ENCODE measurements at places on chromosomes 1 and 21.

GRCh38 chr1:71792264-71792663 is 490.1 kb downstream of the NEGR1 start:
- no peak for DNase-seq

DNA sequence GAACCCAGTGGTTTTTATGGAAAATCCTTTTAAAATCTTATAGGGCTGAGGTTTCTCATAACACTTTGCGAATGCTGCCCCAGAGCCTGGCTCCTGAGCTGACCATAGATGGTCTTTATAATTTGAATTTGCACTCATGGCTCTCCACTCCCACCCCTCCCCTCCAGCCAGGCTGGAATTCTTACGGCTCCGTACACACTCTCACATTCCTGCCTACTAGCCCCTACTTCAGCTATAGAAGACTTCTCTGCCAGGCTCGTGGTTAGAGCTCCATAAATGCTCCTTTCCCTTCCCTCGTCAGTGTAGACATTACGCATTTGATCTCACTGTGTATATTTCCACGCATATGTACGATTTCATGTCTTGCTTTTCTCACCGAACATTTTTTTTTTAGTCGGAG is 5.4 kb upstream of the HSPG2 start:
- no peak for DNase-seq

GRCh38 chr1:81827942-81828341 is 27.2 kb downstream of the ADGRL2 start:
- no peak for DNase-seq

DNA sequence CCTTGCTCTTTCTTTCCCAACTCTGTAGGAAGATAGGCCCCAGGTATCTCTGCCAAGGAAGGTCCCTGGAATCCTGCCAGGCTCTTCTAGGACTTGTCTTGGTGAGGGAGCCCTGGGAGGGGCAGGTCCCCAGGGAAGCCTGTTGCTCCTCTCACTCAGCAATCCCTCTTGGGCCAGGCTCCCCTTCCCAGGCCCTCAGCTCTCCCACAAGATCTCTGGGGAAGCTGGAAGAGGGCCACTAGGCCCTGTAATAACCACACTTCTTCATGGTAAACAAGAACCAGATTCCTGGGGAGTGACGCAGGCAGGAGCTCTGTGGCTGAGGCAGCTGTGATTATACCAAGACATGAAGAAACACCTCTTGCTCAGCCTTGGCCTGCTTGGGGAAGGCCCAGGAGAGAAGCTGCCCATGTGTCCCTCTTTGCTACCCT is 9.9 kb upstream of the MAPKAPK2 start:
- DNase-seq: no peak

DNA sequence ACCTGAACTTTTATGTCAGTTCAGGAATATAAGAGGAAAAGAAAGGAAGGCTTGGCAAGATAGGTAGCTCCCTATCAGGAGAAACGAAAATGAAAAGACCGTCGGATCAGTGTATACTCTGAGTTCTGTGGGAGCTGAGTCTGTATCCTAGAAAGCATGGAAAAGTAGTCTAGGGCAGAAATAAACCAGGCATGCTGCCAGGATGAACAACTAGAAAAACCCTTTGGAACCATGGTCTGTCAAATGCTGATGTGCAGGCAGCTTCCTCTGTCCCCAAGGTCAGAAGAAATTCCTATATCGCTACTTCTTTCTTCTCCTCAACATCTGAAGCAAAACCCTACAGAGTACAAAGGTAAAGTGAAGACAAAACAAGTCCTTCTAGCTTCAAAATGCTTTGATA is 268.8 kb downstream of the ST6GALNAC3 start:
- no peak for DNase-seq

- no peak for DNase-seq
Measured at GRCh38 chr1:238088560-238089290, 198.0 kb upstream of the ZP4 start.

DNA sequence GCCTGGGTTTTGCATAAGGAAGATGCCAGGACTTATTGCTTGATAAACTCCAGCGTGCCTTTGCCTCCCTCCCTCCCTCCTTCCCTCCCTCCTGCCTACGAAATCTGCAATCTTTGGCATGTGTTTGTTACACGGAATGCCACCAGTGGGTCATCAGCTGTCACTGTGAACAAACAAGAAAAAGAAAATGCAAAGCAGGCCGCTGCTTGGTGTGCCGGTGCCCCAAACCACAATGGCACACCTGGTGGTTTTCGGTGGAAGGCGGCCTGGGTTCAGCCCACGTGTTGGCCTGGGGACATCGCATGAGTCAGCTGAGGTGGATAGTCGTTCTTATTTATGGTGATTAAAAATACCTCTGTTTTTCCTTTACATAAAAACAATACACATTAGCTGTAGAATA is 16.3 kb upstream of the IFNLR1 start:
- DNase-seq: no peak

- no peak for DNase-seq
Measured at GRCh38 chr1:177984136-177984525, 14.3 kb upstream of the SEC16B start.

DNA sequence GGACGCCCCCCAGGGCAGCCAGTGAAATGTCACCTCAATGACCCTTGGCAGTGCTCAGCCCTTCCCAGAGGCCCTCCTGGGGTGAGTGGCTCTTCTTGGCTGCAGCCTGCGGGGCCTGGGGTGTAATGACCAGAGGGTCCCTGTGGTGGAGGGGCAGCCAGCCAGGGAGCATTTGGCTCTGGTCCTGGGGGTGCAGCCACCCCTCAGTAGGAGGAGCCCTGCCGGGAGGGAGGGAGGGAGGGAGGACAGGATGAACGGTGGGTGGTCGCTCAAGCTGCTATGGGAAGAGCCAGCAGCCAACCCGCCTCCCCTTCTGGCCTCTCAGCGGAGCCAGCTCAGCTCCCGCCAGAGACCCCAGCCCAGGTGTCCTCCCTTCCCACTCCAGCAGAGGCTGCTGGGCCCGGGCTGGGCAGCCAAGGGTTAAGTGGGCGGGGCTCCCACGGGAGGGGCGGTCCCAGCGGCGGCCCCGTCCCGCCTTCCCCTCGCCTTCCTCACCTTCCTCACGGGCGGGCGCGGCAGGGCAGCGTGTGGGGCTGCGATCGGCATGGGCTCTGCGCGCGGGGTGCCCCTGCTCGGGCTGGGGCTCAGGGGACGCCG is 9.0 kb upstream of the PLCH2 start:
- no peak for DNase-seq

DNA sequence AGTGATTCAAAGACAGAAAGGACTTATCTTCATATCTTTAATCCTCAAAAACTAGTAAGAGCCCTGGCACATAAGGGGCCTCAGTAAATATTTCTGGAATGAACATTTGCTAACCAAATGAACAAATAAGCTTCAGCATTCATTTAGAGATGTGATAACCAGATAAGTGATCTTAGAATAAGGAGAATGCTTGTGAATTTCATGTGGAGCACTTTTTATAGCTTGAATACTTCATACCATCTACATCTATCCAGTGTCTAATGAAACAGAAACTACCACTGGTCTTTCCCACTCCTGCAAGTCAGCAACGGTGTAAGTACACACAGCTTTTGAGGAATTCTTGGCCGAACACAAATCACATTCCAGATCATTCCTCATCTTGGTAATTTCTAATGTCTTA is 38.5 kb downstream of the EDEM3 start:
- DNase-seq: no peak

GRCh38 chr1:196372896-196373536 is 235.2 kb downstream of the KCNT2 start:
- DNase-seq: no peak

DNA sequence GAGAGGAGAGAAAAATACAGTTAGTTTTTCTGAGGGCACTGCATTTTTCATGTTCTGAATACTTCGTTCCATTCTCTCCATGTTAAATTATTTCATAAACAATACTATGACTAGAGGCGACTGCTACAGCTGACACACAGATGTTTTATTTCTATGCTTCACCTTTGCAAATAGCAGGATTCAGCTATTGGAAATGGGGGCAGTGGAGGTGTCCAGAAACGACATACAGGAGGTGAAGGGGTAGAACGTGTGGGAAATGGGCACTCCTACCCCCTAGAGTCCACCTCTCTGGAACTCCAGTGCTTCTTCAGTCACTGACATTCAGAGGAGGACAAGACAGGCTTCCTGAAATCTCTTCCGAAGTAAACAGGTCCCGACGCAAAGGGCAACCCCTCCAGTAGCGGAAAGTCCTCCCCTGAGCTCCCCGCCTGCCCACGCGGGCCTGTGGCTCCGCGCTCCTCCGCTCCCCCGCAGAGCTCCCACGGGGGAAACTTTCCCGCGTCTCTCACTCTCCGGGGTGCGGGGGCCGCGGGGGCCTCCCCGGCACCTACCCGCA is 480 bp downstream of the DPYD start:
- no peak for DNase-seq

DNA sequence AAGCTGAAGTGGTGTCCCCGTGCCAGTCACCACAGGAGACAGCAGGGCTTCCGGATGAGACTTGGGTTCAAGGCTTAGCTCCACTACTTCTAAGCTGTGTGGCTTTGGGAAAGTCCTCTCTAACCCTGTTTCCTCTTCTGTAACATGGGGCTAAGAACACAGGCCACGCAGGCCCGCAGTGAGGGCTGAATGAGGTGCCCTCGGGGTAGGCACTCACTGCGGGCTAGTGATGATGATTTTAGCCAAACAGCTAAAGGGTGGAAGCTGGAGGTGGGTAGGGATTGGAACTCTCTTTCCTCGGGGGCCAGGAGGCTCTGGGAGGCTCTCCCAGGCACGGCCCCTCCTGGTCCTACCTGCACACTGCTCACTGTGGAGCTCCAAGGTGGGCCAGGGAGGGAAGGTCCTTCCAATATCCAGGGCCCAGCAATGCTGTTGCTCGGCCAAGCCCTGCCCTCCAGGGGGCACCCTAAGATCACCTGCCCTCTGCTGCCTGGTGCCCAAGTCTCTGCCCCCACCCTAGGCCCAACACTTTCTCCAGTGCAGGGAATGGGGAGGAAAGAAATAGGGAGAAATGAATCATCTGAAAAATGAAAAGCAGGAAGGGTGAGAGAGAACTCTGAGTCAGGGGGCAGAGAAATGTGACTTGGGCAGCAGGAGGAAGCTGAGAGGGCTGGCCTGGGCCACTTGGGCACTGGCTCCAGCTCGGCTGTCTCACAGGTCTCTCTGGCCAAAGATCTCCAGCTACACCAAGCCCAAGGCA is 19.2 kb upstream of the EVA1B start:
- peak; percentile 20 for DNase-seq

GRCh38 chr1:4086921-4087320 is 186.8 kb upstream of the C1orf174 start:
- no peak for DNase-seq
